ENCODE measurements at places on chromosomes 7 and 10.

- DNase-seq = no peak
Measured at GRCh38 chr10:75335983-75336382, 65.6 kb downstream of the ZNF503 start.

DNA sequence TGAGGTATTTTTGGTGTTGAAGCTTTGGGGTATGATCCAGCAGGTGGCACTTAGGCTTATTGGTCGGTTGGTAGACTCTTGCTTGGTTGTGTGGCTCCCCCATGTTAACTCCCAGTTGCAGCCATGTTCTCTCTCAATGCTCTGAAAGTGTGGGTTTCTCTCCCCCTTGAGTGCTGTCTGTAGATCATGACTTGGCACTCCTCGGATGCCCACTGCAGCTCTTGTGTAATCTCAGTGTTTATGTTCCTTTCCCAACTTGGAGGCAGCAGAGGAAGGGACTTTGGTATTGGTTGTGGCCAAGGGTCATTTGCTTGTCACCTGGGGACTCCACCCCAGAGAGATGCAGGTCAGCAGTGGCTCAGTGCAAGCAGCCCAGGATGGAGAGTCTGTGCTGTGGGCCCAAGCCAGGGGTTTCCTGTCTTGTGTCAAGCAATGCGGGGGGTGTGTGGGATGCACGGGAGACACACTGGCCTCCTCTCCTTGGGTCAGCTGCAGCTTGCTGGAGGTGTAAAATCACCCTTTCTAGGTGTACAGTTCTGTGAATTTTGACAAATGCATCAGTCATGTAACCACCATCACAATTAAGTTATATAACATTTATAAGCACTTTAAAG lies 36.9 kb downstream of the PIK3CG start:
- DNase-seq = no peak

DNA sequence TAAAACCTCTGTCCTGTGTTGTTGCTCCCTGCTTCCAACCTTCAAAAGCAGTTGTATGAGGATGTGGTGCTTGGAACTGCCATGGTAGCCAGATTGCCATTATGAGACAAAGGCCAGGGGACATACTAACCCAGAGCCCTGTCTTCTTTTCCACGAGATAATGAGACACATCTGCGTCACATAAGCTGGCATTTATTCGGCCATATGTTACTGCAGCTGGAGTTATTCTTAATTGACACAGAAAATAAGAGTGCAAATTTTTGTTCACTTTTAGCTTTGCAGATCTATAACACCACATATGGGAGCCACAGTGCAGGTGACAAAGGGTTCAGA lies 15.5 kb upstream of the PDLIM1 start:
- no peak for DNase-seq

DNA sequence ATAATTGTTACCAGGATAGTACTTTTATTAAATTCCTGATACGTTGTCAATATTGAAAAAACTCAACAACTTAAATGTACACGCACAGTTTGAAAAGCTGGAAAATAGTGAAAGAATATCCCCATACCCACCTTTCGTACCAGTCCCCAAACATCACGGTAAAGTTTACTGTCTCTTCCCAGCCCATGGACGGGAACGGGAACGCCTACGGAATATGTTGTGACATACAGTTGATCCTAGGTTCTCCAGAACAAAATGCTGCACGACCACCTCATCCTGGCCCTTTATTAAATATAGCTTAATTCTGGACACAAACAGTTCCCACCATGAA lies 527 bp upstream of the BCAP29 start:
- DNase-seq = no peak

GRCh38 chr10:114131094-114131493 lies 42.9 kb downstream of the CCDC186 start:
- no peak for DNase-seq

- no peak for DNase-seq
Measured at GRCh38 chr10:77149001-77149400, 488.6 kb downstream of the KCNMA1 start.

DNA sequence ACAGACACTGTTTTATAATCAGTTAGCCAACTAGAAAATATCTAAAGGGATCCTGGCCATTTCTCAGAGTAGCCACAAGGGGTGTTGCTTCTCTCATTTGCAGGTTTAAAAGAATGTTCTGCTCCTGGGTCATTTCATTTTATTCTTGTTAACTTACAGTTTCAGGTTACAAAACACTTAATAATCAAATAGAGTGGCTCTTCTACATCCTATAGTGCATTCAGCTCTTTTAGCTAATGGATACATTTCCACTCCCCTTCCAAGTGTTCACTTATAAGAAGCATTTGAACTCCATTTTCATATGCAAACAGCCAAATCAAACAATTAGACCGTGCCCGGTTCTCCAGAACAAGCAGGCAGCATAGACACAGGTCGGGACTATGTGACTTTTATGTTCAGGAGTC lies 117.5 kb downstream of the TRIL start:
- DNase-seq = no peak

DNA sequence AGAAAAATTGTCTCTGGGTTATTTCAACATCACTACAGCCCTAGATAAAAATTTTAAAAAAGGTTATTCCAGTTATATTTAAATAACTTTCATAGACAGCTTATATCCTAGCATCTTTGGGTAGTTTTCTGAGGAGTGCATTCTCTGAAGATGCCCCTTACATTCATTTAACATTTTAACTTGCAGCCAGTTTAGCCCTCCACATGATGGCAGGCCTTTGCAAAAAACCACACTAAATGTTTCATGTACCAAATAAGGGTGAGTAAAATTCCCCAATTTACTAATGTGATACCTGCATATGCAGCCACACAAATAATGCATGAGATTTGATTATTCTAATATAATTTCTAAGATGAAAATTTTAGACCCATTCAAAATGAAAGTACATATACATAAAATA lies 108.4 kb upstream of the ZWINT start:
- no peak for DNase-seq

DNA sequence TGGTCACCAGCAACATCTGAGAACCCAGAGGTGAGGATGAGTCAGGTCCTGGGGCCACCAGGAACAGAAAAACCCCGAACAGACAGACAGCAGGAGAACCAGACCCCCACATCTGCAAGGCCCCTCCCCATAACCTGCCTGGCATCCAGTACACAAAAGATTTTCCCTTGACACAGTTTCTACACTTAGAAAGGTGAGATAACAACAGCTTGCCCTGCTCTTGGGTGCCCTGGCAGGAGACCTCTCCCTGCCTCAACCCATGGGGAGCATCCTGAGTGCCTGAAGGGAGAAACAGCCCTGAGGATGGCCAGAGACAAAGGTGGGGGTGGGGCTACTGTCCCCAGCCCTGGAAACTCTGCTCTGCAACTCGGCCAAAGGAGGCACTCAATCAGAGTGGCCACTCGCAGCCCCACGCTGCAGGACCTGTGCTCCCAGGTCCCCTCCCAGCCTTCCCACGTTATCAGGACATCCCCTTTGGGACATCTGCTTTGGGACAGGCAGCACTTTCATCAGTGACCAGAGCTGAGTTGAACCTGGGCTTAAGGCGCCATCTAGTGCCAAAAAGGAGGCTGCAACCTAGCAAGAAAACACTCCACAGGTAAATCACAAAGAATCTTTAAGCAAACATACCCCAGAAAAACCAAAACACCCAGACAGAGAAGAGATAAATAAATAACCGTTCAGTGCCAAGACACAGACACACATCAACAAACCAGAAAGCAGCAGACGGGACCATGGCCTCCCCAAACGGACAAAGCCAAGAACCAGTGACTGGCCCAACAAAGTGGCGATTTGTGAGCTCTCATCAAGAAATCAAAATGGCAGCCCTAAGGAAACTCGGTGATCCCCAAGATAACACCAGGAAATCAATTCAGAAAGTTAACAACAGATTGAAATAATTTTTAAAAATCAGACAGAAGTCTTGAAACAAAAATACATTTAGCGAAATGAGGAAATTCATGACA lies 233.7 kb downstream of the PTPRN2 start:
- DNase-seq = no peak

DNA sequence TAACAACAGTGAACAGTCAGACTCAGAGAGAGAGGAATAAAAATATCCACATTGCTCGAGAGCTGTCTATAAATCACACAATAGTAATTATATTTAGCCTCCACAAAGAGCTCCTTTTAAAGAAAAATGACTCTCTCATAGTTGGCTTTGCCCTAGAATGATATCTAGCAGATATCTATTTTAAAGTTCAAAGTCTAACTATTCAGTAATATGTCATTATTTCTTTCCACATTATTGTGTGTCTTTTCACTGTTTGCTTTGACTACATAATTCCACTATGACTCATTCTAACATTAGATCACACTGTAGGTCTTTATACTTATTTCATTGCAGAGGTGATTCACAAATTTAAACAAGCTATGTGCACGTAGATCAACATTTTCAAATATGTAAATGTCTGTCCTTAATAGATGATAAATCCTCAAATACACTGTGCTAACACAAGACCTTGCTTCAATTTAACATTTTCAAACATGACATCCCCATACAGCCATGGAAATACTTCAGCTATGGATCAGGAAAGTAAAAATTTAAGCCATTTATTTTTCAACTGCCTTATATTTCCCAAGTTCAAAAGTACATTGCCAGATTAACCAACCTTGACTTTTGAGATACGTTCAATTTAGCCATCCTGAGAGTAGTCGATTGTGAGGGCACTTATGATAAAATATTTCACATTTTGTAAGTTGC lies 99.9 kb upstream of the AKR1E2 start:
- no peak for DNase-seq

DNA sequence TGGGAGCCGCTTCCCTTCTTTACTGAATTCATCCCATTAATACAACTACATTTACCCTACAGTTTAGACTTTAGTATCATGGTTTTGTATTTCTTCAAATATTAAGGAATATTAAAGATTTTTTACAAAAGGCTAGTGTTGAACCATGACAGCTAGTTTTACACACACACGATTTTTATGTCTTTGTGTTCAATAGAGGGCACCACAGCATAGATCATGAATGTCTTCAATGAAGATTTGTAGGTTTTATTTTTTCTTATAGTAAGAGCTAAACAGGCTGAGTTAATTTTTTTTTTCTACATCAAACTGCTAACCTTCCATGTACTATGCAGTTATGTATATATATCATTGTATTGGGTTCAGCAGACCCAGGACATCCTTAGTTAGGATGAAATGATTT lies 76.9 kb downstream of the SNX10 start:
- DNase-seq = no peak

GRCh38 chr7:7932553-7932952 lies 36.0 kb upstream of the GLCCI1 start:
- DNase-seq = no peak

GRCh38 chr10:8238986-8239385 lies 184.5 kb downstream of the GATA3 start:
- no peak for DNase-seq

- no peak for DNase-seq
Measured at GRCh38 chr7:110645060-110645459, 445.9 kb upstream of the LRRN3 start.

DNA sequence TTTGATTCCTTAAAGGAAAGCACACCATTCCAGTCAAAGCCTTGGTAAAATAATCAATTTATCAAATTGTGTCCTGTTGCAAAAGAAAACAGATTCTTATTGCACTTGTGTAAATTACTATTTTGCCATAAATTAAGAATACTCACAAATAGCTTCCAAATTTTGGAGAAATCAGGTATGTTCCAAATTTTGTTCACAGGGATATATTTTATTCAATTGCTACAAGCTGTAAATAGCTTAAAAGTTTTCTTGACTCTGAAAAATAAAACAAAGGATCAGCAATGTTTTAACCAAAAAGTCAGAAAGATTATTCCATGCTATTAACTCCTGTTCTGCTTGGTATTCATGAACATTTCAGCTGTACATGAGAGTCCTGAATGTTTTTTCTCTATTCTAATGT lies 47.4 kb upstream of the CHST3 start:
- DNase-seq = no peak

DNA sequence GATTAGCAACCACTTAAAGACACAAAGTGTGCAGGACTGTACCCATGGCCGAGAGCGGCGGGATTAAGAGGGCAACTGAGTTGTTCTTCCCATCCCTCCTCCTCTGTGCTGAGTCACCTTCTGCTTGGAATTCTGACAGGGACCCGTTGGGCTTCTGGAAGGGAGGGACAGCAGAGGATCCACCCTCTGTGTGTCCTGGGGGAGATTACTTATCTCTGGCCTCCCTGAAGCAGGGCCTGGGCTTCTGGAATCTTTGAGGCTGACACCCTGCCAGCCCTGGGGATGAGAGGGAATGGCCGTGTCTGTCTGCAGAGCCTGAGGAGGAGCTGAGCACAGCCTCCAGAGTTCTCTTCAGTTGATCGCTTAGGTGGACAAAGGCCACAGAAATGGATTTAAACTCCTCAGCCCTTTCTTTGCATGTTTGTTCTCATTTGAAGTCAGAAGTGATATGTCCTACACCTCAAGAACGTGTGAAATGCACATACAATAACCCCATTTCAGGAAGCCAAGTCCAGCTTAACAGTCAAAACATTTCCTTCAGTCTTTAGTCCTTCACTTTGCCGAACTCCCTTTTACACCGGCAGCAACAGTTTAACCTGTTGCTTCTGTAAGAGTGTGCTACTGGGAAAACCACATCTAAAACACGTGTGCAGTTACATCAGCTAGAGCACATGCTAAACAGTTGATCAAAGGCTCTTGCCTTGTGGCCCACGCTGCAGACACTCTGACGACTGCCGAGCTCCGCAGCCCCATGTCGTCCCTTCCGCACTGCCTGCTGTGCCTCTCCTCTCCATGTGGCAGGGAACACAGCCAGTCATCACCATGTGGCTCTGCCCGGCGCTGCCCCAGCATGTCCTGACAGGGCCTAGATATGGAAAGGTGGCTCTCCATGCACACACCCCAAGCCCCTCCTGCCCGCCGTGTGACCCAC lies 55.7 kb downstream of the IKZF1 start:
- peak; percentile 79 for DNase-seq

DNA sequence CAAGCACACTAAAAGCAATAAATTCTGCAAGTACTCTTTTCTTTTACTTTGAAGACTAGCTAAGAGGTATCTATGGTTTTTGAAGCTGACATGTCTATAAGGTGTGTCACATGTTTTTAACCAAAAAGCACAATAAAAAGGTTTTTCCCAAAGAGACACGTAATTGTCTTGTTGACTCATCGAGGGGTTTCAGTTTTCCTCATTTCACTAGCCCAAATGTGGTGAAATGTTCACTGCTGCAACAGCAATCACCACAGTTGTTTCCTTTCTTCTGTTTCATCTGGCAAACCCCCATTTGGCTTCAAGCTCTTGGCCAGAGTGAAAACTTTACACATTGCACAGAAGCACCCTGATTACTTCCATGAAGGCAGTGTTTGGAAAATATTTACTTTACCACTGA lies 3.8 kb upstream of the HOXA4 start:
- no peak for DNase-seq

GRCh38 chr10:6396226-6396625 lies 183.8 kb downstream of the PRKCQ start:
- no peak for DNase-seq

- DNase-seq = no peak
Measured at GRCh38 chr10:23173214-23174073, 18.7 kb upstream of the PTF1A start.

DNA sequence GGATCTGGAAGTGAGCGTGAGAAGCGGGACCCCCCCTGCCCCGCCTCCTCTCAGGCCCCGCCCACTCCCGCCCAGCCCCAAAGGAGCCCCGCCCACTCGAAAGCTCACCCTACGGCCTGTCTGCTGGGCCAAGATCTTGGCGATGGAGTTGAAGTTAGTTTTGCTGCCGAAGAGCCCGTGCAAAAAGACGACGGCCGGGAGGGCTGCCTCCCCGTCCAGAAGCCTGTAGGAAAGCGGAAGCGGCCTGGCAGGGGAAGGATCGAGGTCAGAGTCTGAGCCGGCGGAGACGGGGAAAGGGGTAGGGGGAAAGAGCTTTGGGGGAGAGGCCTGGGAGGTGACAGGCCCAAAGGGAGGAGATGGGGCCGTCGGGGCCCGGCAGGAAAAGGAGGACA lies 386 bp downstream of the ABHD11 start:
- peak; percentile 63 for DNase-seq

- no peak for DNase-seq
Measured at GRCh38 chr7:115429918-115430317, 508.0 kb downstream of the MDFIC start.
